Omental fat pad (tissue), 4 donors: ENCODE measurements at places on chromosomes 5 and 9. TPM values are rescaled to one million over a fixed set of nuclear protein-coding genes. Genes with fewer than 3 reads are reported as not detected.
A peak's percentile ranks its signal among the peaks of the same experiment; 100 is the strongest.

Gene SLC36A2
- total RNA-seq = not detected

Gene TMEM232
- 2.1 TPM for total RNA-seq

DNA sequence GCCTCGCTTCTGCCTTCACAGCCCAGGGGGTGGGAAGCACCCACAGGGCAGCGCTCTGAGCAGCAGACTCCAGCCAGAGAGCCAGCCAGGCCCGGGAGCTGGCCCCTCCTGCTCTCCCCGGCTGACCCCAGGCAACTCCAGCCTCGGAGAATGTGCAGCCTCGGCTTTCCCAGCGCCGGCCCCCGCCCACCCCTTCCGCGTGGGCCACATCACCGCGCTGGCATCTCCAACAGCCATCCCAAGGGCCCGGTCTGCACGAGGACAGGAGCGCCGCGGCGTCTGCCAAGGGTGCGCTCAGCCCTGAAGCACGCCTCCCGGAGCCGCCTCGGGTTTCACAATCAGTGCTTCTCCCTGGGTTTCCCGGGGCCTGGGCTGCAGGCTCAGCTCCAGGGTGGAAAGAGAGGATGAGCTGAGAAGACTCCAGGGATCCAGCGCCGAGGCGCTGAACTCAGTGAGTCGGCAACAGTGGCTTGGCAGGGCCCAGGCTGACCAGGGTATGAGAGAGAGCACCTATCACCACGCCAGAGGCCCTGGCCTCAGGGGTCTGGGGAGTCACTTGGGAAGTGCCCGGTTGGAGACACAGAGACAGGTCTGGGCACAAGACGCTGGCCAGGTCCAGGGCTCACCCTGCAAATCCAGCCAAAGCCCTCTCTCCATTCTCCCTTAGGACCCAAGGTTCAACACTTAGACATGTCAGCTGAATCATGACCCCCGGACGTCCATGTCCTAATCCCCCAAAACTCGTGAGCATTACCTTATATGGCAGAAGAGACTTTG lies 79.6 kb downstream of the ADAMTS2 start:
- peak; percentile 62 for DNase-seq

- no peak for DNase-seq
Measured at GRCh38 chr5:34817558-34818351, 21.2 kb upstream of the TTC23L start.

DNA sequence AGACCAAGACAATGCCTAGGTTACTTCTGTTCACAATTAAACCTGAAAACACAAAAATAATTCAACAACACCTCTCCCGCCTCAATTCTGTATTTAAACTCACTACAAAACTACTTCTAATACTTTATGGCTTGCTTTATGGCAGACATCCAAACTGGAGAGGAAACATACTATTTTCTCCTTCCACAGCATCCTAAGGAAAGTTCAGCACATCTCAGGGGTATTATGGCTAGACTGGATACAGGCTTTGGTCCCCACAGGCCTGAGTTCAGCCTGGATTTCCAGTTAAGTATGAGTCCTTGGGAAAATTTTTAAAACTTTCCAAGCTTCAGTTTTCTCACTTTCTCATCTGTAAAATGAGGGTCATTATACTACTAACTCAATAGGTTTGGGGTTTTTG lies 480.2 kb downstream of the CAAP1 start:
- DNase-seq = no peak
